NCI-H1694 treated with DMSO at 0.1 percent for 48 hours (cell line): ENCODE measurements at places on chromosomes 3 and 15.

- no peak for DNase-seq
These were observed 23.5 kb upstream of the ZNF639 start for GRCh38 chr3:179299316-179299715.

- DNase-seq, result no peak
These were observed 117.1 kb downstream of the TPRA1 start for GRCh38 chr3:127473244-127474024.

- no peak for DNase-seq
These were observed 427.2 kb downstream of the ZIC1 start for GRCh38 chr3:147836330-147836729.

GRCh38 chr15:48965972-48966371 lies 2.3 kb upstream of the SHC4 start:
- DNase-seq, result no peak

- no peak for DNase-seq
These were observed 275.0 kb upstream of the LYSMD4 start for GRCh38 chr15:100008258-100008657.

DNA sequence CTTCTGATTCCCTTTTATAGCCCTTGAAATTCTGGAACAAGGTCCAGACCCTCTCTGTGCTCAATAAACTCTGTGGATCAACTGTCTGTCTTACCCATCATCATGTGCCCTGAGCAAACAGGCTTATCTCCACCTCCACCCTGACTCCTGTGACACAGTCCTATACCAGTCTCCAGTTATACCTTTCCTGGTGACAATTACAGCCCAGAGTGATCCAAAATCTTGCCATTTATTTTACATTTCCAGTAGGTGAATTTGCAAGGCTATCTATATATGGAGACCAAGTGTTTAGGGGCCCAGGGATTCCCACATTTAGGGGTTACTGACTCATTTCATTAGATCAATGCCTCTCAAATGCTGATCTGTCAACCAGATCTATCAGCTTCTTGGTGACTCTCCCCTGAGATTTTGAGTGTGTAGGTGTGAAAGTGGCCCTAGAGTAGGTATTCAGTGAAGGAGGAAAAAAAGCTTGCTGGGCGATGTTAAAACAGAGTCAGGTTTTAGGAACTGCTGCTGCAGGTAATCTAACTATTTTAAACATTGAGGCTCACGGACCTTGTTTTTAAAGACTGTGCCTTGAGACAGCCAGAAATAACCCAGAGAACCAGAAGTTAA lies 229.6 kb upstream of the WNT5A start:
- no peak for DNase-seq

DNA sequence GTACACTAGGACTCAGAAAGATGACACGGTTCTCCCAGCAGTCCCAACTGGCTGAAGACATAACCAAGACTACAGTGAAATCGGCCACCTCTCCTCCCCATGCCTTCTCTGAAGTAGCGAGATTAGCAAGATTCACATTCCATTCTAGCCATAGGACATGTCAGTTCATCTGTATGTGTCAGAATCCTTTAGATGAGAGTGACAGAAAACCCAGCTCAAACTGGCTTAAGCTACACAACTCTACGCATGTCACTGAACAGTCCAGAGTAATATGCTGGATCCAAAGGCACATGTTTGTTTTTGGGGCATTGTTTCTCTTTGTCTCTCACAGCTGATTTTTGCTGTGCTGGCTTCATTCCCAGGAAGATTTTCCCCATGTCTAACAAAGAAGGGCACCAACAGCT lies 75.8 kb downstream of the RARB start:
- DNase-seq, result no peak
